Purkinje cell (primary cell): ENCODE measurements at places on chromosomes 5 and 9. TPM values are rescaled to one million over a fixed set of nuclear protein-coding genes. Genes with fewer than 3 reads are reported as not detected.

C9 gene
- polyA plus RNA-seq, result 0.08 TPM in 1 of 2 replicates, not detected in the other

TRIP13 gene
- 5.2 TPM in 1 of 2 replicates, not detected in the other for polyA plus RNA-seq

SLC1A1 gene
- polyA plus RNA-seq, result 5.2 and 10.8 TPM in 2 replicates

PNPLA7 gene
- 1.1 TPM in 1 of 2 replicates, not detected in the other for polyA plus RNA-seq

MARCHF11 gene
- polyA plus RNA-seq, result 0.60 TPM in 1 of 2 replicates, not detected in the other

CERT1 gene
- polyA plus RNA-seq, result 48.8 and 57.1 TPM in 2 replicates

F12 gene
- 1.3 and 2.0 TPM in 2 replicates for polyA plus RNA-seq

C5orf46 gene
- polyA plus RNA-seq, result not detected in 2 replicates

GALNT12 gene
- 1.2 TPM in 1 of 2 replicates, not detected in the other for polyA plus RNA-seq
